ENCODE measurements at places on chromosomes 12 and 14. TPM values are rescaled to one million over a fixed set of nuclear protein-coding genes. Genes with fewer than 3 reads are reported as not detected.

IGFBP6 gene
- total RNA-seq = 34.6 TPM

CTSG gene
- total RNA-seq = 9.7 TPM

KRT71 gene
- not detected for total RNA-seq

PHC1 gene
- 29.7 TPM for total RNA-seq

PSME2 gene
- total RNA-seq = 138 TPM

ASCL1 gene
- total RNA-seq = not detected

MRPL52 gene
- 58.4 TPM for total RNA-seq

TSPAN11 gene
- total RNA-seq = 7.8 TPM

IFNG-AS1 gene
- total RNA-seq = not detected

RNASE7 gene
- not detected for total RNA-seq

MYF5 gene
- total RNA-seq = not detected

CFL2 gene
- total RNA-seq = 56.5 TPM

GLT8D2 gene
- 9.1 TPM for total RNA-seq

VRTN gene
- not detected for total RNA-seq

EXOC5 gene
- total RNA-seq = 66.3 TPM

TMEM119 gene
- total RNA-seq = 43.8 TPM

SYNDIG1L gene
- 2.9 TPM for total RNA-seq

KRT3 gene
- total RNA-seq = not detected

AGAP2 gene
- total RNA-seq = 5.4 TPM

ACACB gene
- 35.2 TPM for total RNA-seq

GLIPR1L2 gene
- 1.1 TPM for total RNA-seq

BEST3 gene
- total RNA-seq = not detected

TMEM30B gene
- total RNA-seq = 22.5 TPM
